COR-L47 (cell line): ENCODE measurements at places on chromosomes 11 and 22.

DNA sequence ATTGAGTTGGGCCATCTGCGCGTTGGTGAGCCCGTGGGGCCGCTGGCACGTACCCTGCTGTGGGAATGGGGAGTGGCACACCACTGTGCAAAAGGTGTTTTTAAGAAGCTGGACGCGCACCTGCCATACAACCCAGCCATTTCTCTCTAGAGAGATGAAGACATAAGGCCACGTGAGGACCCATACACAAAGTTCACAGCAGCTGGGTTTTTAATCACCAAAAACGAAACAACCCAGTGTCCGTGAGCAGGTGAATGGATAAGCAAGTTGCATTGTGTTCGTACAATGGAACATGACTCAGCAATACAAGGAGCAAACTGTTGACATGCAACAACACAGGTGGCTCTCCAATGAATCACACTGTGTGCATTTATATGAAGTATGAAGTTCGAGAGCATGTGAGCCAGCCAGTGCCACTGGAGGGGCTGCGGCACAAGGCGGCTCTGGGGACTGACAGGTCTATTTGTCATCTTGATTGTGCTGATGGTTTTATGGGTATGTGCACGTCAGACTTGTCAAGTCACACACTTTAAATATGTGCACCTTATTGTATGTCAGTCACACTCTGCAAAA is 30.6 kb upstream of the PANX2 start:
- DNase-seq = peak; percentile 92

DNA sequence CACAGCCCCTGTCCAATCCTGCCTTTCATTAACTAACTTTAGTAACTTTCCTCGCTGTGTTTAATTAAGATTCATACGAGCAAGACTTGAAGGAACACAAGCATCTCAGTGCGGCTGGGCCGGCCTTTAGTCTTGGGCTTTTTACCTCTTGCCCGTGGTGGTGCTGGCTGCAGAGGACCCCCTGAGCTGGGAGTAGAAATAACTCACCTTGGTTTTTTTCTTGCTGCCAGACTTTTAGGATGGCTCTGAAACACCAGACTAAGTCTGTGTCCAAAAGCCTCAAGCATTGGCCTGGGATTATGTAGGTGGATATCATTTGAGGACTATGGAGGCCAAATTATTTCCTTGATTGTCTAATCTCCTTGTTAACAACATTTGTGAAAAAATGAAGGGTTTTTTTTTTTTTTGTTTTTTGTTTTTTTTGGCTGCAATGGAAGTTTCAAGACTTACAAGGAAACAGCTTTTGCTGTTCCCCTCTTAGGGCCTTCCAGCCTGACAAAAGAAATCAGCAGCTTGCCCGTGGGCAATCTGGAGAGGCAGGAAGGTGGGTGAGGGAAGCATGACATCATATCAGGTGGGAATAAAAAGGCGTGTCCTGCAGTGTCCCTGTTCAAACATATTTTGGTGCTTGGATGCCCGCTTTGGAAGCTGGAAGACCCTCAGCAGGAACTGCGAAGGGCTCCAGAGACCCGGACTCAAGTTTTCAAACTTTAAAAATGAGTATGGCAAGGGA is 44.0 kb downstream of the SMIM38 start:
- DNase-seq = no peak

GRCh38 chr11:63889344-63889743 is 27.6 kb downstream of the RCOR2 start:
- DNase-seq = no peak

GRCh38 chr11:60835534-60835846 is 6.4 kb upstream of the CCDC86 start:
- no peak for DNase-seq

DNA sequence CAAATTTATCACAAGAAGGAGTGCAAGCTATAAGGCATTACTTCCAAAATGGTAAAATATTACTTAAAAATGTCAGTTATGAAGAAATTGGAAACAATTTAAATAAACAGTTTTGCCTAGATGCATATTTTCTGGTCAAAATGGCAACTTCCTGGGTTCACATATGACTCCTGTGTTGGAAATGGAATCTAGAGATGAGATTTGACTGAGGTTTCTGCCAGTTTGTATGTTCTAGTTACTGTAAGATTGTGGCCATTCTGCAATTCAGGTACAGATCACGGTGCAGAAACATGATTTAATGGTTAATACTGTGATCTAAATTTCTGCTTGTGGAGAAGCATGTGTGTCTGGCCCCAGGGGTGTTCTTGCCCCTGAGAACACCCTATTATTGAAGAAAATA is 3.4 kb upstream of the OR4C6 start:
- no peak for DNase-seq

- no peak for DNase-seq
These were observed 15.5 kb downstream of the FBLN1 start for GRCh38 chr22:45518136-45518535.

GRCh38 chr11:9566561-9567063 is 6.9 kb upstream of the WEE1 start:
- DNase-seq = no peak

DNA sequence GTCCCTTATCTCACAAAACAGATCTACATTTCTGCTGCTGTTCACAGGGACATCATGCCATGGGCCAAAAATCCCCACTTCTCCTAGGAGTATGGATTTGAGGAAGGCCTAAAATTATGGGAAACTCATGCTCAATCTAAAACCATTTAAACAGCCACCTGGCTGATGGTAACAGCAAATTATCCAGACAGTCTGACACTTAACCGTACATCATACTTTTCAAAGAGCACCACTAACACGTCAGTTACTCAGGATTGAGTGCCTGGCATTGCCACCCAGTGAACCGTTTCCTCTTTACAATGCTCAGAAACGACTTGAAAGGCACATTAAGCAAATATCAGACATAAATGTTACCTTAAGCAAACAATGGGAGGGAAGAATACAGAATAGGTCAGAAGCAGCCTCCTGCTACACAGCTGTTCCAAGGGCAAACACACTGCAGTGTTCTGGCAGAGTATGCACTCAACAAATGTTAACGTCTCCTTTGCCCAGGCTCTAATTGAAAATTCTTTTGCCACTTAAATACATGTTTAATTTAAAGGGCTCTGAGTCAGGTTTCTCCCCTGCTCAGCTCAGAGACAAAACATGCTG is 18.8 kb upstream of the SLC36A4 start:
- peak; percentile 91 for DNase-seq

- DNase-seq = peak; percentile 36
These were observed 10.0 kb upstream of the MFRP start for GRCh38 chr11:119356349-119357031.

GRCh38 chr11:25483915-25484635 is 847.9 kb upstream of the ANO3 start:
- no peak for DNase-seq

GRCh38 chr11:32385998-32386397 is 49.3 kb downstream of the WT1 start:
- no peak for DNase-seq

DNA sequence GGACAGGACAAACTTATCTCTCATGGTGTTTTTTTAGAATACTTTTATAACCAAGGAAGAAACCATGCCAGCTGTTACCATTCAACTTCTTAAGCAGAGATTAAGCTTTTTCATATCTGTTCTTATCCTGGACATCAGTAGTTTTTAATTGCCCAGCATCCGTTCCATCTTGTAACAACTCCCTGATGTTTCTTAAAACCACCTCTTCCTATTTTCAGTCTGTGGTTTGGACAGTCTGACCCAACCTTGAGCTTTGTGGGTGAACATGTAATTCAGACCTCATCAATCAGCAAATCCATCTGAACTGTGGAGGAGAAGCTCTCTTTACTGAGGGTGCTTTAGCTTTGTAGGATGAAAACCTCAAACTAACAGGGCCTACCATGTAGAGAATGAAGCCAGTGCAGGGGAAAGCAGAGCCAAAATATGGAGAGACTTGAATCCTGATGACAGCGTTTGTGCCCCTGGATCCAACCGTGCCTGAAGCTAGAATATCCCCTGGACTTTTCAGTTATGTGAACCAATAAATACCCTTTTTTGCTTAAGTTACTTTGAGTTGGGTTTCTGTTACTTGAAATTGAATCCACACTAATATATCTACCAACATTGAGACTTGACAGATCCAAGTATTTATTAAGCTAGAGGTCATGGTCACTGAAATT is 9.4 kb downstream of the TUG1 start:
- DNase-seq = no peak

GRCh38 chr11:10480760-10481159 is 25.7 kb downstream of the AMPD3 start:
- DNase-seq = no peak

DNA sequence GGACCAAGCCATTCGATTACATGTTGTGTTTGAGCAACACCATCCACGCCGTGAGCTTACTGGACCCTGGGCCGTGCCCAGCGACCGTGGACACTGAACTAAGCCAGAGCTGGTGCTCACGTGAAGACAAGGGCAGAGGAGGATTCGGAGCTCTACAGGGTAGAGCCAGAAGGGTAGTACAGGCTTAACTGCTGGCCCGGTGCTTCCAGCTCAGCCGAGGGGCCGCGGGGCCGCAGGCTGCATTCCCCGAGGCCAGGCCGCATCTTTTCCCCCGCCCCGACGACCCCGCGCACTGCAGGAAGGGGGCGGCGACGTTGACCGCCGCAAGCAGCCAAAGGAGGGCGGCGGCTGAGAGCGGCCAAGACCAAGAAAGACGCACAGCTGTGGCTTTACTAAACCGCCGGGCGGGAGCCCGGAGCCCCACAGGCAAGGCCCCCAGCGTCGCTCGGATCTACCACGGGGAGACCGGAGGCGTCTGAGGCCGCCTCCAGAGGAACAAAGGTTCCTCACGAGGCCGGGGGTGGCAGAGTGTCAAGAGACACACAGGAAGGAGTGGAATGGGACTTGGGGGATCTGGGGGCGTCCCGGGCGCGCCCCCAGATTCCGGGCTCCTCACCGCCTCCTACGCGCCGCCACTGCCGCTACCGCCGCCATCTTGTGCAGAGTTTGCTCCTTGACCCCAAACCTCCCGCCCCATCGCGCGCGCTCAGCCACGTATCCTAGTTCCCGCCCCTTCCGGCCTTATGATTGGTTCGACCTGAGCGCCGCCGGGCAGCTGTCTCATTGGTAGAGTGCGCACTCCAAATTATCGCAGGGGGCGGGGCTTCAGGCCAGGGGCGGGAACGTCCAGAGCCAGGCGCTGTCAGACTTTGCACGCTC is at the start of gene GANAB:
GANAB (minus strand) TSS at position 668 of the 879 bp plus-strand sequence; CDS start at position 654, 14 bp downstream.
- peak; percentile 100 for DNase-seq

DNA sequence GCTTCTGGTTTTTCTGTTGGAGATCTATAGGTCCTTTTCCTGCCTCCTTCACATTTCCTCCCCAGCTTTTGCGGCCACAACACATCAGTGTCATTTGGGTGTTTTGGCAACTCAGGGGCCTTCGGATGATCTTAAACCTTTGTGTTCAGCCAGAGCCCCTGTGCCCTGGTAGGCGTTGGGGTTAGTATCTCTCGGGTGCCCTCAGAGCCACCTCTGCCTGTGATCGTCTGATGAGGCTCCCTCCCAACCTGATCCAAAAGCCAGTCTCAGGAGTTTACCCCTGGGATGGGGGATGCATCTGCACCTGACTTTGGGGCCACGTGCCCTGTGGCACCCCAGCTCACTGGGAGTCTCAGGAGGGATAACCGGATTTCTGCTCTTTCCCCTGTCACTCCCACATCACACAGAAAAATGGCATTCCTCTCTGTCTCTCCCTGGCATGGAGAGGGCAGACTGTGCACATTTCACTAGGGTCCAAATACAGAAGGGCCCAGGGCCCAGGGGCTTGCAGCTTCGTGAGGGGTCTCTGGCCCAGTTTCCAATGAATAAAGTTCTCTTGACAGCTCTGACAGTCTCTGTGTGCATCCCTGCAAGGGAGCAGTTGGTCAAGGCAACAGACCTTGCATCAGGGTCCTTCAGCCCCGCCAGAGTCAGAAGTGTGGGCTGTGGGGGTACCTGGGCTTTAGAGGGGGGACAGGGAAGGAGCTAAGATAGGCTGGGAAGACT is 2.6 kb downstream of the RNF26 start:
- no peak for DNase-seq

GRCh38 chr11:71446150-71446549 is 2.0 kb downstream of the DHCR7 start:
- no peak for DNase-seq

- no peak for DNase-seq
These were observed 56.7 kb downstream of the TIMP3 start for GRCh38 chr22:32858121-32858703.

DNA sequence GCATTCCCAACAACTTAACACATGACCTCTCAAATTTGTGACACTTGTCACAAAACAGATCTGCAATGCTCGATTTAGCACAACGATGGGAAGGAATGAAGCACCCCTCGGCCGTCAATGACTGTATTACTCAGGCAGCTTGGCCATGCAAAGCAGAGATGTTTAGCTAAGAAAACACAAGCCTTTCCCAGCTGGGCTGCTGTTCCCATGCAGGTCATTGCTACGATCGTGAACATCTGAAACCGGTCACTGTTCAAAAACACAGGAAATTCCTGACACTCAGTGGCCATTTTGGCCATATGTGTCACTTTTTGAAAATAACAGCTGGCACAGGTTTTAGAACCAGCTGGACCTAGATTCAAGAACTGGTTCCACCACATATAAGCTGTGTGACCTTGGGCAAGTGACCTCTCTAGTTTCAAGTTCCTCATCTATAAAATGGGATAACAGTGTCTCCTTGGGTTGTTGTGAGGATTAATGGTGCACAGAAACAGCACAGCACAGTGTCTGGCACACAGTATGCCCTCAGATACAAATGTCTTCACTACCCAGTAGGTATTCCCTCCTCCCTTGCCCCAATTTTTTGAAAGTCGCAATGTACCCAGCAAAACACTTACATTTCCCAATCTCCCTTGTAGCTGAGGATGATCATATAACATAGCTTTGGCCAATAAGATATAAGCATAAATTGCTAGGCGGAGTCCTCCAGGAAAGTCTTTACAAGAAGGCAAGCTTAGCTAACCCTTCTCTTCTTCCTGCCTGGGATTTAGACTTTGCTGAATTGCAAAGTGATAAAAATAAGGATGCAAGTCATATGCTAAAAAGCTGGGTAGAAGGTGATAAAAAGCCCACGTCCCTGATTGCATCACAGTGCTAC is 93.1 kb downstream of the C11orf58 start:
- no peak for DNase-seq

- no peak for DNase-seq
These were observed 70.5 kb upstream of the TNRC6B start for GRCh38 chr22:40107244-40107643.

DNA sequence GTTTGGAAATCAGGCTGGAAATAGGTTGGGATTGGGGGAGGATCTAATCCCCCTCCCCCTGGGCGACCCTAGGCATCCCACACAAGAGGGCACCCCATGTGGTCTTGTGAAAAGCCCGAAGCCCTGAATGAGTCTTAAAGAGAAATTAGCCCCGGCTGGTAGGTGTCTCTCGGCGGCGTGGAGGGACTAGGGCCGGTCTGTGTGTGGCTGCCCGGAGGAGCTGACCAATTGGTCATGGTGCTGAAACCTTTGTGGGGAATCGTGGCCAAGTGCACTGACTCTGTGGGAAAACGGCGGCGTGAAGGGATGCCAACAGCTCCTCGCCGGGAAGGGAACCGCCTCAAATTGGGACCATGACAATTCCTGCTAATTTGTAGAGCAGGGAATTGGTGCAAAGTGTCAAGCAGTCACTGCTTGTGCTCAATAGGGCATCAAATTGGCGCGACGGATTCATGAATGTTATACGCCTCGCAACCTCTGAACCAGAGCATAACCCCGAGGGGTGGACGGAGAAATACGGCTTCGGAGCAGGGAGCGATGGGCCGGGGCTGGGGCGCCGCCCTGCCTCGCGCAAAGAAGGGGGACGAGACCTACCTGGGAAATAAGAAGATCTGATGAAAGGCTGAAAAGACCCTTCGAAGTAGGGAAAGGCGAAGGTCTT is 1.5 kb downstream of the DBX1 start:
- DNase-seq = no peak

- DNase-seq = no peak
These were observed 18.2 kb downstream of the C11orf91 start for GRCh38 chr11:33682446-33682845.

GRCh38 chr11:97894978-97895377 is 1125.8 kb upstream of the CNTN5 start:
- DNase-seq = no peak
